ENCODE measurements at places on chromosomes 7 and 10. TPM values are rescaled to one million over a fixed set of nuclear protein-coding genes. Genes with fewer than 3 reads are reported as not detected.

DNA sequence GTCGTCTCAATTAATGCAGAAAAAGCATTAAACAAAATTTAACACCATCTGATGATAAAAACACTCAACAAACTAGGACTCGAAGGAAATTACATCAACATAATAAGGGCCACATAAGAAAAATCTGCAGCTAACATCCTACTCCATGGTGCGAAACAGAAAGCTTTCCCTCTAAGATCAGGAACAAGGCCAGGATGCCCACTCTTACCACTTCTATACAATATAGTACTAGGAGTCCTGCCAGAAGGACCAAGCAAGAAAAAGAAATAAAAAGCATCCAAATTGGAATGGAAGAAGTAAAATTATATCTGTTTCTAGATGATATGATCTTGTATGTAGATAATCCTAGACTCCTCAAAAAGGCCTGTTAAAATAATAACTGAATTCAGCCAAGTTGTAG, 143.8 kb upstream of the GPR22 start:
- no peak for DNase-seq

DNA sequence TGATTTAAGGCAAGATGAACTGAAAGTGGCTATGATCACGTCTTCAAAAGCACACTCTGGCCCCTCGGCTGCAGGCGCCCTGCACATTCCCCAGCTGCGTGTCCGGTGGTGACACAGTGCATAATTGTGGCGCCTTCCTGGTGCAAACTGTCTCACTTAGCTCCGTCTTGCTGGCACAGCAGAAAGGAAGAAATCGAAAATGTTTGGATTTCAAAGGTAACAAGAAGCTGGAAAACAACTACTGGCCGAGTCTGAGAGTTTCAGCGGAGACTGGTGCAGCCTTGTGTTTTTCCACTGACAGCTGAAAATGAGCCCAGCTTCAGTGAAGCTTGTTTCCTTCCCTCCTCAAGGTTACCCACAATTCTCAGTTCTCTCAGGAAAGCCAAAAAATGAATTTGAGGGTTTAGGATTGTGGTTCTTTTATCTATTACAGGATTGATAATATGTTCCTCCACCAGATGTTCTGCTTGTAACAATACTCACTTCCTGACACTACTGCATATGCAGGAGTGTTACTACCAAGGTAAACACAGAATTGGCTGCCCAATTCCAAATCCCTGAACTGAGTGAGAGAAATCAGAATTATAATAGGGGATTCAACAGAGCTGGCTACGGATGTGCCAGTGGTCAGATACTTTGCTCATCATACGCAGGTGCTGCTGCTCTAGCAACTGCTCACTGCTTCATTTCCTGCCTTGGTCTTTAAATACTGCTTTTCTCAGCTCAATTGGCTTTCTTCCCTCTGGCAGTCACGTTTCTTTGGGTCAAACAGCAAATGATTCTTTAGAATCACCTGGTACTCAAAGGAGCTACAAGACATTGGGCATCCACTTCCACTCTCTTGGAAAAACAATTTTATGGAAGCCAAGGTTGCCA, 63.7 kb downstream of the TRUB1 start:
- DNase-seq, result no peak

Gene PRKAR2B
- 7.1 TPM for total RNA-seq

Gene SLC26A3
- 4,526 TPM for total RNA-seq

Gene PILRB
- 131 TPM for total RNA-seq

DNA sequence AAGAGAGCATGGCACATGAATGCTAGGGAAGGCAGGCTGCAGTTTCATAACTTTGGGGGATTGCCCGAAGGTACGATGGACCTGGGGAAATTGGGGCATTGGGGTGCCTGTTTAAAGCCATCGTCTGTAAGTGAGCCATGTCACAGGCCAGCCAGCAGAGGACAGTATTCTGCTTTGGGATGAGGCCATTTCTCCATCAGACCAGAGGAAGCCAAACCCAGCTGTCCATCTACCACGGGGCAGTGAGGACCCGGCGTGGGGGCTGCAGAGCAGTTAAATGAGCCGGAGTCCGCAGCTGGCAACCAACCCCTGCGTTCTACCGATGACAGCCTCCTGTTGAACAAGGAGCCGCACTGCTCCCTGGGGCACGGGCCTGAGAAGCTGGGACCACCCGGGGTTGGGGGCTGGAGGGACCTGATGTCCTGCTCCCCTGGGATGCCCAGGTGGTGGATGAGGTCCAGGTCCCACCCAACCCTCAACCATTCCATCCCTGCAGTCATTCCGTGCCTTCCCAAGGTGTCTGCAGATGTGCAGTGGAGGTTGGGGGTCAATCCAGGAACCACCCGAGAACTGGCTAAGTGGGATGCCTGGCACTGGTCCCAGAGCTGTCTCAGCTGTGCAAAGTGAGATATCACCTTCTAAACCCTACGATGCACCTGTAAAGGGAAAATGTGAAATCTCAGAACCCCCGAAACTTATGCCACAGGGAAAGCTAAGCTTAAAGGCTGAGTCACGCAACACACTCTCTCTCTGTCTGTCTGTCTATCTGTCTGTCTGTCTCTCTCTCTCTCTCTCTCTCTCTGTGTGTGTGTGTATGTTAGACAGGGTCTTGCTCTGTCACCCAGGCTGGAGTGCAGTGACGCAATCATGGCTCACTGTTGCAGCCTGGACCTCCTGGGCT, 12.1 kb upstream of the RHBDD2 start:
- DNase-seq, result peak; percentile 54

- DNase-seq, result no peak
These were observed 228.4 kb downstream of the FANK1 start for GRCh38 chr10:126124668-126125349.

DNA sequence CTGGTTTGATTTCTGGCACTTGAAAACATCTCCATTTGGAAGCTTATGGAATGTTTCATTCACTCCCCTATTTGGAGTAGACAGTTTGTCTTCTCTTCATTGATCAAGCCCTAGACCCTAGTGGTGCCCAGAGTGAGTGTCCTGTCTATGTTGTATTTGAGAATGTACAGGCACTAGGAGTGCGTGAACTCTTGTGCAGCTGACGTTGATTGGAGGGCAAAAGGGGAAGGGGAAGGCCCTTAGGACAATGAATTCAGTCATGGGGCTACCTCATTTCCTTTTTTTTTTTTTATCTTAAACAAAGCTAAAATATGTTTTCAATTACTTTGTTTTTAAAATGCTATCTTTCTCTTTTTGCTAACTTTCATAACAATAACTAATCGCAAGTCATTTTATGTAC, 66.5 kb downstream of the ADD3 start:
- DNase-seq, result no peak

DNA sequence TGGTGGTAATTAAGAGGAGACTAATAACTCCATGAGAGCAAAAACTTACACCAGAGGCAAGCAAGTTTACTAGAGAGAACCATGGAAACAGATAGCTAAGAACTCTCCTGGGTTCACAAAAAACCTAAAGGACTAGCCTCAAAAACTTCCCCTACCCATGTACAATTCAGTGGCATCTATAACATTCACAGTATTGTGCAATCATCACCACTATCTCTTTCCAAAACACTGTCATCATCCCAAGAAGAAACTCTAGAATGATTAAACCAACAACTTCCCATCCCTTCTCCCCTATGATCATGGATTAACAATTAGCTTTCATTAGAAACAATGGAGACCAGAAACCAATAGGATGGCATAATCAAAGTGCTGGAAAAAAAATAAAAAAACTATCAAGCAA, 1038.3 kb downstream of the LRMDA start:
- no peak for DNase-seq

- no peak for DNase-seq
These were observed 344.2 kb upstream of the MGMT start for GRCh38 chr10:129122846-129123245.

GRCh38 chr10:5927306-5927705, 37.3 kb downstream of the FBH1 start:
- DNase-seq, result no peak
